Cardiac septum (tissue), 1 donor: ENCODE measurements at places on chromosomes 1 and 21. TPM values are rescaled to one million over a fixed set of nuclear protein-coding genes. Genes with fewer than 3 reads are reported as not detected.

The TMEM39B gene
- 7.1 TPM for total RNA-seq

DNA sequence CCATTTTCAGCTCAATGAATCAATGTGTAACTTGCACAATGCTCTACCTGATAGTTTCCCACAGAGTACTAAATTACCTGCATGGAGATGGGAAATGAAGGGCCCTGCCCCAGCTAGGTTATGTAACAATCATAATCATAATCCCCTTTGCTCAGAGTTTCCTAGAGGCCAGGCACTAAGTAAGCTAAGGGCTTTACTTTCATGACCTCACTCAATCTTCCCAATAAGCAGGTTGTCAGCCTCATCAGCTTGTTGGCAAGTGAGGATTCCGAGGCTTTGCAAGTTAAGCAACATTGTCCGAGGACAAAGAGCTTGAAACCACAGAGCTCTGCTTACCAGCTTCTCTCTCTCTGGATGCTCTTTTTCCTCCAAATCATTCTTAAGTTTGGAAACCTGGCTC, 64.1 kb upstream of the NTPCR start:
- no peak for DNase-seq

The GJB5 gene
- not detected for total RNA-seq

The LRRN2 gene
- total RNA-seq = 1.6 TPM

DNA sequence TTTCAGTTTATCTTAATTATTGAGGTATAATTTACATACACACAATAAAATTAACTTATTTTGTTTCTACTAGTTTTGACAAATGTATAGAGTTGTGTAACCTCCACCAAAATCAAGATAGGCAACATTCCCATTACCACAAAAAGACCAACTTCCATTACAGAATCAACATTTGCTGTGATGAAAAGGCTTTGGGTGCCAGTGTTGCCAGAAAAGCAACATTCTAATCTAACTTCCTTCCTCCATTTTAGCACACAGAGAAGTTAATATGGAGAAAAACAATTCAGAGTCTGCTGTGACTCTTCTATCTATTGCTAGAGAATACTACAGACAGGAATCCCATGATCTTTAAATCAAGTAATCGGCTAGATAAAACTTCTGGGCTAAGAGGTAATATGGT, 245.3 kb downstream of the RERE start:
- no peak for DNase-seq

DNA sequence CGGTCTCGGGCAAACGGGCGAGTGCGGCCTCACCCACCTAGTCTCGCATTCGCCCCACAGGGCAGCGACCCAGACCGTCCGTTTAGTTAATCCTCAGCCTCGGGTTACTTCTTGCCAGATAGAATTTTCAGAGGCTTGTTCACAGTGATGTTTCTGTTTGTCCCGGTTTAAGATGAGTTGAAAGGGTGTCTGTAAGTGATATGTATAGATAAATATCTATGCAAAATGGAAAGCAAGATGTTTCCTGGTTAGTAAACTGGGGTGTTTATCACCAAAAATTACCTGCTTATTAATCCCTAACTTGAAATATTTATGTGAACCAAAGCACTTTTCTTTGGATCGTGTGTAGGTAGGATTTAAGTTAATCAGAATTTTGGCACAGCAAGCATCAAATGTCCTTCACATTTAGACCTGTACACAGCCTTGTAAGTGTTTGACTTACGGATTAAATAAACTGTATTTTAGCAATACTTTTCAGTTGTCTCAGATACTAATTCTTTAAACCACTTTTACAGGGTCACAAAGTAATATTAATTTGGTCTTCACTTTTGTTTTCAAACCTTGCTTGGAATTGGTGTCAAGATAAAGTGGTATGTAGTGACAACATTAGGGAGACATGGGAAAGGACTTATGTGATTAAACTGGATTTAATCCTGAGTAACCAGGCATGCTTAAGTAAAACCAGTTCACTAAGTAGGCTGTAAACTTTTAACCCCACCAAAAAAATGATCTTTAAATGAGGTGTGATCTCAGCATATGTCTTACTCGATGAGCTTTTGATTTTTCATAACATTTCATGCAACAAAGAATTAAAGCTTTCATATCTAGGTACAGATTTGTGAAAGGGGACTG, 914 bp downstream of the ZNF326 start:
- no peak for DNase-seq

The SFN gene
- not detected for total RNA-seq

GRCh38 chr21:42387843-42388340, 8.0 kb downstream of the TMPRSS3 start:
- DNase-seq = peak; percentile 36

- DNase-seq = no peak
Observed at GRCh38 chr1:12007204-12007603, 12.1 kb upstream of the MIIP start.

The RHBDL2 gene
- total RNA-seq = not detected

GRCh38 chr1:40076895-40077312, 20.1 kb downstream of the PPT1 start:
- no peak for DNase-seq

The CYYR1 gene
- 13.8 TPM for total RNA-seq

DNA sequence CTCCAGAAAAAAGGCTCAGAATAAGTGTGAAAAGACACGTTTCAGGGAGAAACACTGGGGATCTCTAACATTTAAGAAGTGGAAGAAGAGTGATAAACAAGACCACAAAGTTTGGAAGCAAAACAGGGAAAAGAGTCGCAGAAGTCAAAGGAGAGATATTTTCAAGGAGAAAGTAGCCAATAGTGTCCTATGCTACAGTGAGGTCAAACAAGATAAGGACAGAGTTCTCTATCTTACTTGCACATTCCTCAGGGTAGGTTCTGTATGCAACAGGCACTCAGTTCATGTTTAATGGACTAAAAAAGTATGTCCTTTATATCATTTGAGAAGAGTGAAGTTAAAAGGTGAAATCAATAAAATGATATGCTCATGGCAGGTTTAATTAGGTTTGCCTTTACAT, 13.8 kb upstream of the EDEM3 start:
- no peak for DNase-seq

The TMEM59 gene
- total RNA-seq = 289 TPM

DNA sequence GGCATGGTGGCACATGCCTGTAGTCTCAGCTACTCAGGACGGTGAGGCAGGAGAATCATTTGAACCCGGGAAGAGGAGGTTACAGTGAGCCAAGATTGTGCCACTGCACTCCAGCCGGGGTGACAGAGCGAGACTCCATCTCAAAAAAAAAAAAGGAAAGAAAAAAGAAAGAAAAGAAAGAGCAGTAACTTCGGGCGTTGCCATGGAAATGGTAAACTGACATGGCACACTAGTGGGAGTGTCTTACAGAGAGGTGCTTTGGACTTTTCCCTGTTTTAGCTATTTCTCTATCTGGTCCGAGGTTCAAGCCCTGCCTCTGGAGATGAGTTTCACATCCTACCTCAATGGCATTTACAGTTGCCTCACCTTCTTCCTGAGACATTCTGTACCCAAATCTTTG, 23.1 kb upstream of the PPT1 start:
- DNase-seq = no peak

The GABPA gene
- 13.6 TPM for total RNA-seq
